ENCODE measurements at places on chromosomes 11 and 22.

GRCh38 chr11:109130910-109131309 is 291.1 kb upstream of the C11orf87 start:
- no peak overlapping the region for H3K27ac ChIP-seq
- no peak overlapping the region for H3K4me3 ChIP-seq
- H3K27me3 ChIP-seq = no peaks in the 10 kb centered on the region
- H3K4me1 ChIP-seq = no peaks in the 10 kb centered on the region
- no peaks in the 10 kb centered on the region for H3K36me3 ChIP-seq

DNA sequence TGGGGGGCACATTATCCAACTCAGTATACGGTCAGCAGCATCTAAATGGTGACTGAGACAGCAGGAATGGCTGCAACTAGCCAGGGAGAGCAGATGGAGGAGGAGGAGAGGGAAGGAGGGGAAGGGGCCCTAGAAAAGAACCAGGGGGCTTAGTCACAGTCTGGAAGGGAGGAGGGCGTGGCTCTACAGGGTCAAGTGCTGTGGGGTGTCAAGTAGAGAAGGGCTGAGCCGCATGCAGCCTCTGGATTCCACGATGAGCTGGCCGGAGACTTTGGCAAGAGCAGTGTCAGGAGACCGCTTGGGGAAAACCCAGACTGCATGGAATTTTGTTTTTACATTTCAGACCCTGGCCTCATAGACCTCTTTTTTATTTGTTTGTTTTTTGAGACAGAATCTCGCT is 25.8 kb upstream of the PPFIA1 start:
- no peak overlapping the region for H3K4me3 ChIP-seq
- peak; percentile 8 for DNase-seq
- H3K27ac ChIP-seq = no peak overlapping the region
- H3K27me3 ChIP-seq = no peaks in the 10 kb centered on the region
- no peaks in the 10 kb centered on the region for H3K4me1 ChIP-seq

DNA sequence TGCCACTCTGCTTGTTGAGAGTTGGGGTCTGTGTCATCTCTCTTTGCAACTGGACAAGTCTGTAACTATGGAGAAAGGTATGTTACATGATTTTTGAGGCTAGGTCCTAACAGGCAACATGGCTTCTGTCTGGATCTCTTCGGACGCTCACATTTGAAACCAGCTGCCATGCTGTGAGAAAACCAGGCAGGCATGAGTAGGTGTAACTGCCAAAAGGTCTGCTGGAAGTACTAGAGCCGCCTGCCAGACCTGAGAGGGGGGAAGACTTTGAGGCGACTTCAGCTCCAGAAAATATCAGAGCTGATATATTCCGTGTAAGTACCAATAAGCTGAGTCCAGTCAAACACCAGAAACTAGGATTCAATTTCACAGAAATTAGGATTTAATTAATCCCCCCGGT is 579.5 kb downstream of the LRRC4C start:
- no peak for DNase-seq
- H3K27ac ChIP-seq = no peak overlapping the region
- H3K36me3 ChIP-seq = no peaks in the 10 kb centered on the region
- no peaks in the 10 kb centered on the region for H3K4me1 ChIP-seq
- no peak overlapping the region for H3K4me3 ChIP-seq
- no peaks in the 10 kb centered on the region for H3K27me3 ChIP-seq

DNA sequence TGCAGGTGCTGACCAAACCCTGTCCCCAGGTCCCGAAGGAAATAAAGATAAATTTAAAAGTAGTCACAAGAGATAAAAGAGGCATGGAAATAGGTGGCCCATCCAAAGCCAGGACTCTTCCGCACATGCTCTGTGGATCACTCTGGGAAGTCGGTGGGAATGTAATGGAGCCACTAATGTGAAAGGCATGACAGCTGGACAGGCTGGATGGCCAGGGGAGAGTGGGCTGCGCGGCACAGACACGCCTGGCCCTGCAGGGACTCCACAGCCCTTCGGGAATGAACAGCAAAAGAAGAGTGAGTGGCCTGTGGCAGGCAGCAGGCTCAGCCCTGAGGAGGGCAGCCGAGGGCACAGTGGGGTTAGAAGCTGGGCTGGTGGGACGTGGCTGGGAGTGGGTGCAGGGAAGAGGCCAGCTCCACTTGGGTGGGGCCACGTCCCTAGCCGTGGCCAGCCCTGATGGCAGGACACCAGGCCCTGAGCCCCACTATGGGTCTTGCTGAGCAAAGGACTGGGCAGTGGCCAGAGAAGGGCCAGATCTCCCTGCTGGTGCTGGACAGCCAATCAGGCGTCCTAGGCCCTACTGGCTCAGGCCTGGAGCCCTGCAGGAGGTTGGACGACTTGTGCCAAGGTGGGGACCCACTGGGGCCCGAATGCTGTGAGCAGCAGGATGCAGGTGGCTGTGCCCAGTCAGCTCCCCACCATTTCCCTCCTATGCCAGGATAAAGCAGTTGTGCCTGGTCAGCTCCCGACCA is 31.3 kb upstream of the GNB1L start:
- no peak overlapping the region for H3K4me3 ChIP-seq
- no peak for DNase-seq
- no peaks in the 10 kb centered on the region for H3K27me3 ChIP-seq

DNA sequence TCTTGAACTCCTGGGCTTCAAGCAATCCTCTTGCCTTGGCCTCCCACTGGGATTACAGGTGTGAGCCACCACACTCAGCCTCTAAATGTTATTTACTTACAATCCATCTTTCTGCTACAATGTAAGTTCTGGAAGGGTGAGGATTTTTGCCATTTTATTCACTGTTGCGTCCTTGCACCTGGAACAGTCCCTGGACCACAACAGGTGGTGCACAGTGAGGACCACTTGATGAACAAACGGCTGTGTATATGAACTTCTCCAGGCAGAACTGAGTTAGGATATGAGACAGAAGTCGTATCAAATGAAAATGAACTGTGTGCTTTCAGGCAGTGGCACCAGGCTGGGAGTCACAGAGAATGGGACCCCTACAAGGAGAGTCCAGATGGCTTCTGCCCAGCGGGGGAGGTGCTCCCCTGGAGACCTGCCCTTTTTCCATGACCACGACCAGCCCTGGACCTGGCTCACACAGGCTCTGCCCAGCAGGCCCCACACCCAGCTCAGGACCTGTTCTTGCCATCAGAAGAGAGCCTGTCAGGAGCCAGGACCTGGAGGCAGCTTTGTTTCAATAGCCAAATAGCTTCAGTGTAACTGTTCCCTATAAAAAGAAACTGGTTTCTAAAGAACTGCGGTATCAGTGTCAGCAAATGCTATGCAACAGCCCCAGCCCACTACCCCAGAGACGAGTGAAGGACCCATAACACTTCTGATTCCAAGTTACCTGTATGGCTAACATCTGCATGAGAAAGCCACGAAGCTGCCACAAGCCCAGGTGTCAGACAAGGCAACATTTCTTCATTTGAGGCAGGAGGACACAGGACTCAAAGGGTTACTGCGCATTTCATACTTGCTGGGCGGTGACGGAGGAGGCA is 104.9 kb downstream of the MICAL3 start:
- no peak for DNase-seq
- peaks cover 45% of the 10 kb centered on the region for H3K4me1 ChIP-seq
- no peak overlapping the region for H3K27ac ChIP-seq

- H3K36me3 ChIP-seq = no peaks in the 10 kb centered on the region
- no peaks in the 10 kb centered on the region for H3K27me3 ChIP-seq
- no peaks in the 10 kb centered on the region for H3K4me1 ChIP-seq
- no peak for DNase-seq
Measured at GRCh38 chr11:117913736-117914397, 15.3 kb downstream of the TMPRSS13 start.

GRCh38 chr11:22491555-22492225 is 133.9 kb downstream of the FANCF start:
- H3K27ac ChIP-seq = no peak overlapping the region
- H3K4me3 ChIP-seq = no peak overlapping the region
- peaks cover 4% of the 10 kb centered on the region for H3K4me1 ChIP-seq

DNA sequence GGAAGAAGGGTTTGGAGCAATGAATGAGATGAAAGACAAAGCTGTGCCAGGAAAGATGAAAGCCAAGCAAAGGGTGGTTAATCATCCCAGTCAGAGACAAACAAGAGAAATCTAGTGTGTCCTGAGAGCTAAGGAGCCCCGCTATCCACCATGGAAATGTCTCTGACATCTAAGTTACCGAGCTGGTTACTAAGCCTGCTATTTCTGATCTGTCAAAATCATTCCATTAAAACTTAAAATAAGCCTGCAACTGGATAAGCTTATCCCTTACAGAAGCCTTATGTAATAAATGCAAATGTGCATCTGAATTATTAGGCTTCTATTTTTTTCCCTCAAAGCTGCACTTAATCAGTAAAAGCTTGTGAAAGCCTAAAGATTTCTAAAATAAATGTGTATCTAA is 22.1 kb upstream of the SESN3 start:
- DNase-seq = no peak
- H3K27ac ChIP-seq = no peak overlapping the region
- peaks cover 12% of the 10 kb centered on the region for H3K4me1 ChIP-seq

DNA sequence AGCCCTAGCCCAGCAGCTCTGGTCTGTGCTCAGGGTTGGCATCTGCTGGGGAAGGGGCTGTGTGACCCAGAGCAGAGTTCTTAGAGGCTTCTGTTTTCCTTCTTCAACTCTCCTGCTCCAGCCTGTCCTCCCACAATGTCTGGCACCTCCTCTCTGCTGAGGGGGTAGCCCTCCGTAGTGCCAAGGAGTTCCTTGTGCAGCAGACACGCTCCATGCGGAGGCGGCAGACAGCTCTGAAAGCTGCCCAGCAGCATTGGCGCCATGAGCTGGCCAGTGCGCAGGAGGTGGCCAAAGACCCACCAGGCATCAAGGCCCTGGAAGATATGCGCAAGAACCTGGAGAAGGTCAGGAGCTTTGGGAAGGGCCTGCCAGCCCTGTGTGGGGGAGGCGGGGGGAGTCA is 69.3 kb downstream of the CEP164 start:
- no peak for DNase-seq
- H3K36me3 ChIP-seq = peaks cover 12% of the 10 kb centered on the region
- no peak overlapping the region for H3K4me3 ChIP-seq
- no peak overlapping the region for H3K27ac ChIP-seq

GRCh38 chr11:67113231-67113721 is 5.8 kb upstream of the KDM2A start:
- no peak overlapping the region for H3K4me3 ChIP-seq
- H3K36me3 ChIP-seq = no peaks in the 10 kb centered on the region
- no peaks in the 10 kb centered on the region for H3K27me3 ChIP-seq
- peaks cover 6% of the 10 kb centered on the region for H3K4me1 ChIP-seq
- H3K27ac ChIP-seq = no peak overlapping the region
- no peak for DNase-seq

DNA sequence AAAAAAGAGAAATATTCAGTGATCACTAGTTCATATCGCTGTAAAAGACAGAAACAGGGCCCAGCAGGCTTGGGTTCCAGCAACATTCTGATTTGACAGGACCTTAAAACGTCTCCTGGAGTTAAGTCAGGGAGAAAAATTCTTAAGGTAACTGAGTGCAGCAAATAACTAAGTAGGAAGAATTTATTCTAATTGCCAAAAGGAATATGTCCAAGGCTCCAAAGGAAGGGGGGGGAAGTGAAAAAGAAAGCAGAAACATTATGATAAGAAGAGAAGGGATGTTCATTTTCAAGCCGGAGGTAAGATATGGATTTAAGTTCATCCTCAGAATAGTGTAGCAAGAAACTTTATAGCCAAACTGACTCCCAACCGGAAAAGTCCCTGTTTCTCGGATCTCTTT is 90.4 kb downstream of the WT1 start:
- H3K36me3 ChIP-seq = no peaks in the 10 kb centered on the region
- H3K4me3 ChIP-seq = no peak overlapping the region
- H3K27me3 ChIP-seq = no peaks in the 10 kb centered on the region

DNA sequence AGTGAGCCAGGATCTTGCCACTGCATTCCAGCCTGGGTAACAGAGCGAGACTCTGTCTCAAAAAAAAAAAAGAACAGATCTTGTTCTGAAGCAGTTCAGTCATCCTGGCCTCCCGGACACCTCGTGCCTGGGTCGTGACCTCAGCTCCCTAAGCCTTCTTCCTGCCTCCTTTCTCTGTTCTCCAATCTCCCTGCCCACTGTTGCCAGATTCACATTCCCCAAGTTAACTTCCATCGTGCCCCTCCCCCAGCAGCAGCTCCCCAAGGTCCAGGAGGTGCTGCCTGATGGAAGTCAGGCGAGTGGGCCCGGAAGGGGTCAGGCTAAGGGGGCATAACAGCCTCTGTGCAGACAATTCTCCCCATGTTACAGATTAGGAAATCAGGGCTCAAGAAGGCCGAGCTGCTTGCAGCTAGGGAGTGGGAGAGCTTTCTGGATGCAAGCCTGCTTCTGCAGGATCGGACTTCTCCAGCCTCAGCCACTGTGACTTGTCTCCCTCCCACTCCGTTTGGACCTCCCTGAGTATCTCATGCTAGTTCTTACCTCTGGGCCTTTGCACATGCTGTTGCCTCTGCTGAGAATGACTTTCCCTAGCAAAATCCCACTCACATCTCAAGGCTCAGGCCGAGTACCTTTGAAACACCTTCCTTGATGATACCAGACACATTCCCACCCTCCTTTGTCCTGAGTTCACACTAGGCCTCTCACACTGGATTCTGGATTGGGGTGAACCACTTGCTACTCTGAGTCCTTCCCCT is 14.3 kb upstream of the TMEM184B start:
- H3K4me1 ChIP-seq = peaks cover 13% of the 10 kb centered on the region
- no peak overlapping the region for H3K4me3 ChIP-seq
- H3K27ac ChIP-seq = no peak overlapping the region
- peaks cover 3% of the 10 kb centered on the region for H3K36me3 ChIP-seq
- H3K27me3 ChIP-seq = no peaks in the 10 kb centered on the region

DNA sequence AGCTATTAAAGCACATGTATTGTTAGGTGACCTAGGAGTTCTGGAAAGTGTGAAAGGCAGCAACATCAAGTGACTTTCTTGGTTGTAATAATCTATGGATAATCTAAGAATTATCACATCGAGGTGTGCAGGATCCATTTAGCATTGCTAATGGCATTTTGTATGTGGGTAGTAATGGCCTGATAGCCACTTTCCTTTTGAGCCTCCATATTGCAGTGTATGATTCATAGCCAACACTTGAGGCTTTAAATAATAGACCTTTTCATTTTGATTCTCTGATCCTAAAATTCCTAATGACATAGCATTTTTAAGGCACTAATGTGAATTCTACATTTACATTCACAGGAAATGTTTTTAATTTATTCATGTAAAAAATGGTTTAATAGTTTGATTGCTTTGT is 759.4 kb downstream of the NELL1 start:
- no peaks in the 10 kb centered on the region for H3K27me3 ChIP-seq
- no peak for DNase-seq
- no peak overlapping the region for H3K4me3 ChIP-seq
- H3K36me3 ChIP-seq = no peaks in the 10 kb centered on the region

DNA sequence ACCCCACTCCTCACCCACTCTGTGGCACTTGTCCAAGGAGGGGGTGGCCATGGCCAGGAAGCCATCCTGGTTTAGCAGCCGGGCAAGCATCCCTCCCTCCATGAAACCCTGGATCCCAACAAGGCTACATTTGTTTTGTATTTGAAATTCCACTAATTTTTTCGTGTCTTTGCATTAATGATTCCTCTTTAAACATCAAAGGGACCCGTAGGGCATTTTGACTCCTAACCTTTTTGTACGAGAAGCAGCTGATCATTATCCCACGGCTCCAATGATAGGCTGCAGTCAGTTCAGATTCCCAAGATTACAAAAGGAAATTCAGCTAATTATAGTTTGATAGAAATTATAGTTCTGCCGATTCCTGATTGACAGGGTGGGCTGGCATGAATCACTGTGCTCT is 10.7 kb downstream of the MYEOV start:
- no peaks in the 10 kb centered on the region for H3K36me3 ChIP-seq
- no peak for DNase-seq
- no peak overlapping the region for H3K4me3 ChIP-seq
- H3K27me3 ChIP-seq = no peaks in the 10 kb centered on the region

All from body of pancreas (tissue), 4 donors.